ENCODE measurements at places on chromosomes 11 and 22. TPM values are rescaled to one million over a fixed set of nuclear protein-coding genes. Genes with fewer than 3 reads are reported as not detected.

The ASRGL1 gene
- 2.3 TPM for polyA plus RNA-seq

- H3K4me1 ChIP-seq, result peaks cover 33% of the 10 kb centered on the region
- H3K27ac ChIP-seq, result peak overlapping the region; percentile 63
- H3K4me3 ChIP-seq, result no peak overlapping the region
- no peaks in the 10 kb centered on the region for H3K27me3 ChIP-seq
- no peak for DNase-seq
- H3K36me3 ChIP-seq, result no peaks in the 10 kb centered on the region
Observed at GRCh38 chr11:78291503-78292108, 102.9 kb downstream of the USP35 start.

GRCh38 chr11:67634366-67635230 lies 4.9 kb upstream of the NUDT8 start:
- H3K27ac ChIP-seq, result no peak overlapping the region
- DNase-seq, result no peak
- H3K36me3 ChIP-seq, result no peaks in the 10 kb centered on the region

DNA sequence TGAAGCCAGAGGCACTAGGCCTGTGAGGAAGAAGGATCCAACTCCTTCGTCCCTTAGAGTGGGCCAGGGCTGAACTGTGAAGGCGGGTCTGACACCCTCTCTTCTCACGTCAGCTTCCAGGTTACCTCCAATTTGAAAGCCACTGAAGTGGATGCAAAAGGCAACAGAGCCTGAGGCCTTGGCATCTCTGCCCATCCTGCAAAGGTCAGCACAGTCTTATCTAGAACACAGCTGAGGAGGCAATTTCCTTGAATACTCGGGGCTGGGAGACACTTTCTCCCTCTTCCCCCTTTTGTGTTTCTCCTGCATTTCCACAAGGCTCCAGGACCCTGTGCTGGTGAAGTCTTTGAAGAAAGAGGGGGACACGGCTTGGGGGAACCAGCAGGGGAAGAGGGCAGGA lies 91.6 kb upstream of the PAX6 start:
- peaks cover 9% of the 10 kb centered on the region for H3K36me3 ChIP-seq
- H3K27me3 ChIP-seq, result peaks cover 23% of the 10 kb centered on the region

DNA sequence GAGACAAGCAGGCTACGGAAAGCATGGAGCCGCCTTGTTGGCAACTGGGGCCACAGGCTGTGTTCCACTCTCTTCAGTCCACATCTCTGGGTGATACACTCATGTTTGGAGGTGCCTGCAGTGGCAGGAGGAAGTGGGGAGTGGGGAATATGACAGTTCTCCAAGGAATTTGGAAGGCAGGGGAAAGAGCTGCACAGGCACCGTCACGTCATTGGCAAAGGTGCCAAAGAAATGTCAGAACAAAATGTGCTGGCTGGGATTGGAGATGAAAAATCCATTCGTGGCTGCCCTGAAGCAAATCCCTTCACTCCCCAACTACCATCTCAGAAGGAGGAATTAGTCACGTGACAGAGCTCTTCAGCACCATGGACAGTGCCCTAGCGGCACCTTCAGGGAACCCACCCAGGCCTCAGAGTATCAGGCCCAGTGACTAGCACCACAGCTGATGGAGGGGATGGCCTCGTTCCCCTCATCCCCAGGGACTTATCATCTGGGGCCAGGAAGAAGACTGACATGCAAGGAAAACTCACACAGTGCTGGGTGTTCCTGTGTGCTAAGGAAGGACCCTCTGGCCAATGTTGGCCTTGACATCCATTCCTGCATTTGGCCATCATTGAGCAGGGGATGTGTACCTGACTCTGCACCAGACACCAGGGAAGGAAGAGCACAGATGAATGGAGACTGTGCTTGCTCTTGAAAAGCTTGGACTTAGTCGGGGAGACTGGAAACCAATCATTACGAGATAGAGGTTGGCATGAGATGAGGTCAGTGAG lies 48.5 kb upstream of the PRDM11 start:
- H3K4me1 ChIP-seq, result peaks cover 44% of the 10 kb centered on the region
- no peak for DNase-seq
- peak overlapping the region; percentile 25 for H3K4me3 ChIP-seq

GRCh38 chr11:44559207-44559939 lies 6.1 kb upstream of the CD82 start:
- H3K4me1 ChIP-seq, result peaks cover 81% of the 10 kb centered on the region
- H3K36me3 ChIP-seq, result no peaks in the 10 kb centered on the region
- H3K27ac ChIP-seq, result peak overlapping the region; percentile 95
- H3K4me3 ChIP-seq, result peak overlapping the region; percentile 77

The AGBL2 gene
- 6.9 TPM for polyA plus RNA-seq

GRCh38 chr11:8928981-8929615 lies 3.6 kb downstream of the C11orf16 start:
- no peaks in the 10 kb centered on the region for H3K4me1 ChIP-seq
- no peaks in the 10 kb centered on the region for H3K36me3 ChIP-seq
- no peak overlapping the region for H3K4me3 ChIP-seq
- H3K27ac ChIP-seq, result no peak overlapping the region
- DNase-seq, result no peak

The SMTNL1 gene
- 0.34 TPM for polyA plus RNA-seq

The GALNT18 gene
- polyA plus RNA-seq, result not detected

GRCh38 chr11:129260750-129261149 lies 68.6 kb upstream of the ARHGAP32 start:
- peaks cover 8% of the 10 kb centered on the region for H3K36me3 ChIP-seq
- DNase-seq, result no peak
- H3K27ac ChIP-seq, result no peak overlapping the region
- no peaks in the 10 kb centered on the region for H3K27me3 ChIP-seq

- H3K36me3 ChIP-seq, result peaks cover 22% of the 10 kb centered on the region
- H3K27ac ChIP-seq, result no peak overlapping the region
- no peaks in the 10 kb centered on the region for H3K27me3 ChIP-seq
- peak; percentile 30 for DNase-seq
Observed at GRCh38 chr11:126310200-126310991, 6.5 kb downstream of the DCPS start.

- no peak overlapping the region for H3K27ac ChIP-seq
- DNase-seq, result no peak
- H3K27me3 ChIP-seq, result peaks cover 23% of the 10 kb centered on the region
- peaks cover 14% of the 10 kb centered on the region for H3K4me1 ChIP-seq
Observed at GRCh38 chr22:49380828-49381114, 446.9 kb downstream of the BRD1 start.

- no peak for DNase-seq
- H3K4me1 ChIP-seq, result no peaks in the 10 kb centered on the region
- no peaks in the 10 kb centered on the region for H3K27me3 ChIP-seq
Observed at GRCh38 chr11:96680211-96681018, 290.6 kb downstream of the JRKL start.

GRCh38 chr22:37197451-37198257 lies 9.6 kb upstream of the C1QTNF6 start:
- H3K4me1 ChIP-seq, result peaks cover 25% of the 10 kb centered on the region
- peak overlapping the region; percentile 89 for H3K4me3 ChIP-seq
- no peak for DNase-seq
- H3K27ac ChIP-seq, result peak overlapping the region; percentile 93

DNA sequence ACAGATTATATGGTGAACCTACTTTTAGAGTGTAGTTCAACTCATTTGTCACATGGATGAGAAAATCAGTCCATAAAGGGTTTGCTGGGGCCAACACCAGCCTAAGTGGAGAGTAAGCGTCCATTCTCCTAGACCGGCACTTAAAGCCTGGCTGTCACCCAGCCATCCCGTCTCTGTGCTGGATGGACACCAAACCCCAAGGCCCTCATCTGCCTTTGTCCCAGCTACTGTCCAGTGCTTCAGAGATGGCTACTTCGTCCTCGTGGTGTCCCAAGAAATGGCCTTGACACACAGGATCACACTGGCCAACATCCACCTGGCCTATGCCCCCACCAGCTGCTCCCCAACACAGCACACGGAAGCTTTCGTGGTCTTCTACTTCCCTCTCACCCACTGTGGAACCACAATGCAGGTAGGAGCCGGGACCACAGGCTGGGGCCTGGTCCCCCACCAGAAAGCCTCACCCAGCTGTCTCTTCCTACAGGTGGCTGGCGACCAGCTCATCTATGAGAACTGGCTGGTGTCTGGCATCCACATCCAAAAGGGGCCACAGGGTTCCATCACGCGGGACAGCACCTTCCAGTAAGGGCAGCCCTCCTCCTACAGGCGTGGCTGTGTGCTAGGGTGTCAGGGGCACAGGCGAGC lies 3.5 kb downstream of the ZP1 start:
- DNase-seq, result no peak
- no peaks in the 10 kb centered on the region for H3K27me3 ChIP-seq

GRCh38 chr11:113923572-113923971 lies 19.0 kb downstream of the HTR3B start:
- peaks cover 1% of the 10 kb centered on the region for H3K4me1 ChIP-seq
- no peak for DNase-seq

DNA sequence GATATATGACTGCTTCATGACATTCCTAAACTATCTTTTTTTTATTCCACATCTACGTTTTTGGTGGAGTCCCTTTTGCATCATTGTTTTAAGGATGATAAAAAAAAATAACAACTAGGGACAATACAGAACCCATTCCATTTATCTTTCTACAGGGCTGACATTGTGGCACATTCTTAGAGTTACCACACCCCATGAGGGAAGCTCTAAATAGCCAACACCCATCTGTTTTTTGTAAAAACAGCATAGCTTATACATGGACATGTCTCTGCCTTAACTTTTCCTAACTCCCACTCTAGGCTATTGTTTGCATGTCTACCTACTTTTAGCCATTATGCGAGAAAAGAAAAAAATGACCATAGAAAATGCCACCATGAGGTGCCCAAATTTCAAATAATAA lies 13.2 kb downstream of the MS4A1 start:
- H3K36me3 ChIP-seq, result peaks cover 50% of the 10 kb centered on the region
- H3K27ac ChIP-seq, result peak overlapping the region; percentile 66
- DNase-seq, result no peak
- H3K27me3 ChIP-seq, result no peaks in the 10 kb centered on the region
- H3K4me1 ChIP-seq, result peaks cover 43% of the 10 kb centered on the region
- no peak overlapping the region for H3K4me3 ChIP-seq

- H3K4me1 ChIP-seq, result peaks cover 50% of the 10 kb centered on the region
- DNase-seq, result no peak
- H3K36me3 ChIP-seq, result peaks cover 26% of the 10 kb centered on the region
- no peak overlapping the region for H3K4me3 ChIP-seq
- H3K27me3 ChIP-seq, result no peaks in the 10 kb centered on the region
- H3K27ac ChIP-seq, result no peak overlapping the region
Observed at GRCh38 chr11:13314676-13315394, 37.2 kb downstream of the BMAL1 start.

- H3K36me3 ChIP-seq, result no peaks in the 10 kb centered on the region
- H3K27me3 ChIP-seq, result no peaks in the 10 kb centered on the region
- H3K27ac ChIP-seq, result no peak overlapping the region
- H3K4me1 ChIP-seq, result no peaks in the 10 kb centered on the region
- peak; percentile 30 for DNase-seq
Observed at GRCh38 chr11:87290304-87290922, 252.7 kb downstream of the TMEM135 start.

- no peaks in the 10 kb centered on the region for H3K36me3 ChIP-seq
- no peak for DNase-seq
- no peaks in the 10 kb centered on the region for H3K27me3 ChIP-seq
- H3K4me1 ChIP-seq, result peaks cover 3% of the 10 kb centered on the region
- H3K4me3 ChIP-seq, result no peak overlapping the region
Observed at GRCh38 chr11:1460396-1460985, 26.1 kb downstream of the MOB2 start.

DNA sequence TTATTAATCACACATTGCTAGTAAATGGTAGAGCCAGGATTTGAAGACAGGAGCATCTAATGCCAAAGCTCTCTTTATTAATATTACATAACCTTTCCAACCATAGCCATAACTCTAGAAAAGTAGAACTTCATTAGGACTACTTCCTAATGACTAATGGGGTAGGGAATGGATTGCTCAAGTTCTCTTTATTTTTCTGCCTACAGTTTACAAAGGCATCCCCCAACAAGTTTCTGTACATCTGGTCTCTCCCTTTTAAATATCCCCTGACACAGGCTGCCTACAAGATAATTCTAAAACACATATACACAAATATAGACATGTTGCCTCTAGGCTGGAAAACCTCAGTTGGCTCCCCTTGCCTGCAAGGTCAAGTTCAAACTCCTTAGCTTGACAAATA lies 534.9 kb downstream of the SOX6 start:
- no peak overlapping the region for H3K27ac ChIP-seq
- DNase-seq, result no peak
- no peaks in the 10 kb centered on the region for H3K36me3 ChIP-seq
- no peak overlapping the region for H3K4me3 ChIP-seq
- no peaks in the 10 kb centered on the region for H3K27me3 ChIP-seq
- no peaks in the 10 kb centered on the region for H3K4me1 ChIP-seq
